Naive thymus-derived CD4-positive, alpha-beta T cell (primary cell): ENCODE measurements at places on chromosomes 12 and 14. TPM values are rescaled to one million over a fixed set of nuclear protein-coding genes. Genes with fewer than 3 reads are reported as not detected.

- no peak for DNase-seq
Measured at GRCh38 chr14:89164168-89165073, 252.6 kb downstream of the FOXN3 start.

Gene MMP14
- 1.8 and 2.7 TPM in 2 replicates for total RNA-seq

DNA sequence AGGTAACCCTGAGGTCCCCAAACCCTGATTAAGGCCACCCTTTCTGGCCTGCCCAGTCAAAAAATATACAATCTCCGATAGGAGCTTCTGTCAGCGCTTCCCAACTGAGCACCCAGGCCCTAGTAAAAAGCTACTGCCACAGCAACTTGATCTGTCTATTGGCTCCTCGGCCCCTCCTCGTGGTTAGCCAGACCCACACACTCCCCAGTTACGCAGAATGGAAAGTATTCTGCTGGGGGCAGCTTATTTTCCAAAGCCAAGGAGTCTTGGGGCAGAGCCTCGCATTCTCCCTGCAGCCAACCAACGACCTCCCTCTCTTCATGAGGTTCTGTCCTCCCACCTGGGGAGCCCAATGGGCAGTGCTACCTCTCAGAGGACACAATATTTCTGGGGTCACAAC is 32.1 kb downstream of the FMNL3 start:
- DNase-seq: no peak

Gene RHNO1
- total RNA-seq: 28.6 TPM

GRCh38 chr12:62976110-62976662 is 41.2 kb upstream of the PPM1H start:
- DNase-seq: no peak

DNA sequence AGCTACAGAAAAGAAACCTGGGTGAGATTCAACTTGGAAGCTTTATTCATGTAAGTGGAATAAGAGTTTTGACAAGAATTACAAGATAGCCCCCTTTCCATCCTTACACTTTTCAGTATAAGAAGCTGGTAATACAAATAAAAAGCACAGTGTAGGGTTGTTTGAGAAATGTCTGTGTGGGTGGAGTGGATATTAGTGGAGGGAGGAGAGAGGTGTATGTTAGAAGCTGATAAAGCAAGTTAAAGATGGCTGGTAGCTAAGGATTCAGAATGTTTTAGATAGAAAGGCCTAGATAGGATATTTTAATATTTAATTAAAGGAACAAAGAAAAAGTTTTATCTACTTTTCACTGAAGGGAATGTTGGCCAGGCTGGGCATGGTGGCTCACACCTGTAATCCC is 12.5 kb downstream of the CFAP54 start:
- DNase-seq: no peak

DNA sequence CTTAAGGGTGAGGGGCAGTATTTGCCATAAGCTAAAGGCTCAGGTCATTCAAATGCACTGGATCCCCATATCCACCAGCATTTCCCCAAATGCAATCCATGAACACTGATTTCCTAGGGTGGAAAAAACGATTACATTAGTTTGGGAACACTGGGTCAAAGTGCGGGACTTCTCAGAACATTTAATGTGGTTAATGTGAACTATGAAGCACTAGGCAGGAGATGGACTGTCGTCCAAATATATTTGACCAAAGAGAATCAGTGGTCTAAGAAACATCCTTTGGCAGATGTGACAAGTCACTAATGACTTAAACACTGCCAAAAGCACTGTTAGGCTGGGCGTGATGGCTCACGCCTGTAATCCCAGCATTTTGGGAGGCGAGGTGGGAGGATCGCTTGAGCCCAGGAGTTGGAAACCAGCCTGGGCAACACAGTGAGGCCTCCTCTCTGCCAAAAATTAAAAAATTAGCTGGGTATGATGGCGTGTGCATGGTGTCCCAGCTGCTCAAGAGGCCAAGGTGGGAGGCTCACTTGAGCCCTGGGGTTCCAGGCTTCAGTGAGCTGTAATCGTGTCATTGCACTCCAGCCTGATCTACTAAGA is 205.4 kb downstream of the CALM1 start:
- DNase-seq: no peak

- no peak for DNase-seq
Measured at GRCh38 chr12:4817880-4818279, 91.8 kb upstream of the KCNA1 start.

DNA sequence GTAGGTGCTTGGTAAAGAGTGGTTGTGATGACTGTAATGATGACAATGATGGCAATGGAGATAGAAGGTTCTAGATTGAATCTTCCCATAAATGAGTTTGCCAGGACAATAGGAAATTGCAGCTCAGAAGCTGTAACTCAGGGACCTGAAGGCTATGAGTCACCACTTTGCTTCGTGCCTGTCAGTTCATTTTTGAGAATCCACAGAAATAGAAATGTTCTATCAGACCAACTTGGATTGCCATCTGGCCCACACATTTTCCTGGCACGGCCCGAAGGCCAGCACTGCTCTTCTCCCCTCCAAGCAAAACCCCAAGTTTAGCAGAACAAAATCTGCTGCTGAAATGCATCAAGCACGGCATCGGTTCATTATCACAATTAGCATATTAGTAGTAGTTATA is 1127.0 kb downstream of the BCL11B start:
- no peak for DNase-seq

DNA sequence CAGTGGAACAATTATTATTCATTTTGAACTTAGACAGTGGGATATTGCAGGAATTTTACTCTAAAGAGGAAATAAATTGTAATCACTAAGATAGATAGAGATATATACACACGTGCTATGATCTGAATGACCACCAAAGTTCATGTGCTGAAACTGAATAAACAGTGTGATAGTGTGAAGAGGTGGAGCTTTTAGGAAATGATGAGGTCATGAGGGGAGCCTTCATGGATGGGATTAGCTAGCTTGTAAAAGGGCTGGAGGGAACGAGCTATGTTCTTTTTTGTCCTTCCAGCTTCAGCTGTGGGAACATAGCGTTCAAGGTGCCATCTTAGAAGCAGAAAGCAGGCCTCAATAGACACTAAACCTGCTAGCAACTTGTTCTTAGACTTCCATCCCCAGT is 191.5 kb upstream of the LRIG3 start:
- no peak for DNase-seq

Gene KRT74
- total RNA-seq: 0.72 TPM

- no peak for DNase-seq
Measured at GRCh38 chr14:79017561-79017960, 847.4 kb downstream of the NRXN3 start.

GRCh38 chr12:67428431-67428830 is 159.3 kb downstream of the CAND1 start:
- no peak for DNase-seq

DNA sequence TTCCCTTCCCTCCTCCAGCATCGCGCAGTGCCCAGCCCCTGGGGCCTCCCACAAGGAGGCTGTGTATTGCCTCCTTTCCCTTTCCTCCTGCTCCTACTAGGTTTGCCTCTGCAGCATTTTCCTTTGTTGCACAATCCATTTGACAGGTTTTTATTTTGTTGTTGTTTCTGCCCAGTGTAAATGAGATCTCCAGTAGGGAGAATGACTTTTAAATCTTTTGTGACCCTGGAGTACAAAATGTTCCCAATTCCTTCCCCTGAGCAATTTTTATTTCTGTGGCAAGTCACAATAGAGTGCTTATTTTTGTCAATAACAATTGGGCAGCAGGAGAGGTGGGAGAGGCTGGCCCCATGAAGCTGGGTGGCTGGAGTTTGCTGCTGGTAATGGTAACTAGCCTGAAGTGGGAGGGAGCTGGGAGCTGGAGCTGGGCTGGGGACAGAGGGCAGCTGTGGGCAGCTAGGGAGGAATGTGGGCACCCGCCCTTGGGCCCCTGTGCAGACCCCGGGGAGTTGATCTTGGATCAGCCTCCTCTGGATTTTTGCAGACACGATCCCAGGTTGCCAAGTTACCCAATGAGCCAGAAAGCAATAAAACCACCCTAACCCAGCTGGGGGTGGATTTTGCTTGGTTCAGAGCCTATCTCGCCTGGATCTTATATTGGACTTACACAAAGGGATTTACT is 160.1 kb downstream of the KTN1 start:
- DNase-seq: no peak

GRCh38 chr12:32697445-32697844 is 18.3 kb downstream of the DNM1L start:
- no peak for DNase-seq

DNA sequence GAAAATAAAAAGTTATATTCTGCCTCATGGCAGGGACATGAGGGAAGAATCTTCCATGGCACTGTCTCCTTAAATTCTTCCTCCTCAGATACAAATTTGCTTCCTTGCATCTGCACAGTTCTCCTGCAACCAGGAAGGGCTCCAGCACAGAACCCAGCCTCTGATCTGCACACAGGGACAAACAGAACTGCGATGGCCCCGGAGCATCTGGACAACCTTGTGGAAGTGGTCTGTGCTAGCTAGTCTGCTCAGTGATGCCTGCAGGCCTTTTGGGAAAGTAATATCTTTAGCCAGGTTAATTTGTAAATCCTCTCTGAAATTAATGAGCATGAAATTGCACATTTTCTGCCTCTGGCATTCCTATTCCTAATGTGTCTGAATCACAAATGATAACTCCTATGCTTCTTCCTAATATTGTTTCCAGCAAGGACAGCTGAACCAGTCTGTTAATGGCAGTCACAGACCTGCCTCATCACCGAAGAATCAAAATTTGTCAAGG is 74.8 kb downstream of the GRIP1 start:
- DNase-seq: no peak

GRCh38 chr12:12474471-12474928 is 88.2 kb downstream of the DUSP16 start:
- no peak for DNase-seq
